ENCODE measurements at places on chromosomes 5 and 9.

GRCh38 chr5:77329664-77330430 is 119.4 kb downstream of the PDE8B start:
- no peak for DNase-seq

- no peak for DNase-seq
These were observed 294.4 kb downstream of the HINT1 start for GRCh38 chr5:130870691-130871090.

DNA sequence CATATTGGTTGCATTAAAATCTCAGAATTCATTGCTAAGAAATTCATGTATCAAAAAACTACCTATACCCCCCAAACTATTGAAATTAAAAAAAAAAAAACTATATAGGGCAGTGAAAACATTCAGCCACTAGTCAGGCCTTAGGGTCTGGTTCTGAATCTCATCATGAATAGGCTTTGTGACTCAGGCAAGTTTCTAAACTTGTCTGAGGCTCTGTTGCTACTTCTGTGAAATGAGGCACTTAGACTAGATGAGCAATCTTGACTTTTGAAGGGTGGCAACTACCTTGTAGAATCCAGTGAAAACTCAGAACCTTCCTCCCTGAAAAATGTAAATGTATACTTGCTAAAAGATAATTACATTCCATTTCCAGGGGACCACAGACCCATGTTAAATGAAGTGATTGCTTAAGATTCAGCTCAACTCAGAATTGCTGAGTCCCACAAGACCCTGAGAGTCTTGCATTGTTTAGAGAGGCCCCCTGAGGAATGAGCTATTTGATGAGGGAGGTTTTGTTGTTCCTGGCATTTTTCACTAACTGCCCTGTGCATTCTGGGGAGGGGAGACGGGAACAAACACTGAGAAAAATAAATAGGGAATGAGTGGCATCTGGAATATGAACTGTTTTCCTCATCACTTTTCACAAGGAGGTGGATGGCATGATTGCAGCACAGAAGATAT is 29.5 kb downstream of the RAI14 start:
- DNase-seq: no peak

DNA sequence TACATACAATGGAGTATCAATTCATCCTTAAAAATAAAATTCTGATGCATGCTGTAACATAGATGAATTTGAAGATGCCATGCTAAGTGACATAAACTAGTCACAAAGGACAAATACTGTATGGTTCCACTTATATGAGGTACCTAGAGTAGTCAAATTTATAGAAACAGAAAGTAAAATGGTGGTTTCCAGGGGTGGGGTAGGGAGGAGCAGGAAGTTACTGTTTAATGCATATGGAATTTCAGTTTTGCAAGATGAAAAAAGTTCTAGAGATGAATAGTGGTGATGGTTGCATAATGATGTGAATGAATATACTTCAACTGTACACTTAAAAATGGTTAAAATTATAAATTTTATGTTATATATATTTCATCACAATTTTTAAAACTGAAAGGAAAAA is 57.3 kb upstream of the FNIP1 start:
- no peak for DNase-seq

DNA sequence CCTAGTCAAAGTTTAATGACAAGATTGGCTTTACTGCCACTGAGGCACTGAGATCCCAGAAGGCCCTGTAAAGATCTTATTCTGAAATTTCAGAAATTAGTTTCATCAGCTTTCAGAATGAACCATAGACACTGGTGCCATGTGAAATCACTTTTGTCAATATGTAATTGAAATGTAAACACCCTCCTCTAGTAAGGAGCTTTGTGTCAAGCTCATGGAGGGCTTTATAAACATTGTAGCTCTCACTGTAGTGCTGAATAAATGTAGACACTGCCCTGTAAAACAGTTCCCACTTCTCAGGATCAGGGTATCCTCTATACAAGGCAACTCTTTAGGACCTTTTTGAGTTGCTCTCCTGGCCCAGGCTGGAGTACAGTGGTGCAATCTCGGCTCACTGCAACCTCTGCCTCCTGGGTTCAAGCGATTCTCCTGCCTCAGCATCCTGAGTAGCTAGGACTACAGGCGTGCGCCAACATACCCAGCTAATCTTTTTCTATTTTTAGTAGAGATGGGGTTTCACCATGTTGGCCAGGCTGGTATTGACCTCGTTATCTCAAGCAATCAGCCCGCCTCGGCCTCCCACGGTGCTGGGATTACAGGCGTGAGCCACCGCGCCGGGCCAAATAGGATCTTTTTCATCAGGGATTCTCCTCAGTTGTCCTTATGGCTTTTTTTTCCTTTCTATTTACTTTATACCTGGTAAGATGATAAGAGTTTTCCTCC is 1823.9 kb upstream of the CDH9 start:
- no peak for DNase-seq

DNA sequence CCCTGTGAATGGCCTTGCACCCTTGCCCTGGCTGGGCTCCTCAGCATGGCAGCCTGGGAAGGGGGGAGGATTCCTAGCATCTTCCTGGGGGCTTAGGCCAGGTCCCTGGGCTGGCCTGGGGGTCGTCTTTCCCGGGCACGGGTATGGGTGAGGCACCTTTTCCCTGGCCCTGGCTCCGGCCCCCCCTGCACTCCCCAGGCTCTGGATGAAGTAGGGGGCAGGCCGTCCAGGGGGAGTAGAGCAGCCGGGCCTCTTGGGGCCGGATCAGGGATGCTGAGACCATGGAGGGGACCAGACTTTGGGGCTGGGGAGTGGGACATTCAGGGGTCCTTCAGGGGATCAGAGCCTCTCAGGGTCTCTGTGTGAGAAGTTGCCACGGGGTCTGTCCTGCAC is 6.6 kb downstream of the RXRA start:
- DNase-seq: no peak

- no peak for DNase-seq
These were observed 18.8 kb upstream of the SLC6A3 start for GRCh38 chr5:1464096-1464446.

DNA sequence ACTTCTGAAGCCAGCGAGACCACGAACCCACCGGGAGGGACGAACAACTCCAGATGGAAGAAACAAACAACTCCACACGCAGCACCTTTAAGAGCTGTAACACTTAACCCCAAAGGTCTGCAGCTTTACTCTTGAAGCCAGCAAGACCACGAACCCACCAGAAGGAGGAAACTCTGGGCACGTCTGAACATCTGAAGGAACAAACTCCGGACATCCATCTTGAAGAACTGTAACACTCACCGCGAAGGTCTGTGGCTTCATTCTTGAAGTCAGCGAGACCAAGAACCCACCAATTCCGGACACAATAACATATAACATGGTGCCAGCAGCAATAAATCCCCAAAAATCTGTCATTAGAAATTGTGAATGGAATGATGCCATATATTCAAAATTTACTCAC is 180.9 kb downstream of the TLE1 start:
- no peak for DNase-seq

DNA sequence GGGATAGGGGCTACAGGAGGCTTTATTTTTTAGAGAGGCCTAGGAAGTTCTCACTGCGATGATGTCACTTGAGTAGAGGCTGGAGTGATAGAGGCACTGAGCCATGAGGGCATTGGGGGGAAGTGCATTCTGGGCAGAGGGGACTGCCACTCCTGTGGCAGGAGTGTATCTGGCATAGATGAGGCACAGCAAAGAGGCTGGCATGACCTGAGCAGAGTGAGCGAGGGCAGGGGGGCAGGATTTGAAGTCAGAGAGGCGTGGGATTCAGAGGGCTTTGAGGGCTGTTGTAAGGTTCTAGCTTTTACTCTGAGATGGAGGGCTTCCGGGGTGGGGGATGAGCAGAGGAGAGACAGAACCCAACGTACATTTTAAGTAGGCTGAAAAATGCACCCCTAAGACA is 91.9 kb upstream of the SH3PXD2B start:
- no peak for DNase-seq

DNA sequence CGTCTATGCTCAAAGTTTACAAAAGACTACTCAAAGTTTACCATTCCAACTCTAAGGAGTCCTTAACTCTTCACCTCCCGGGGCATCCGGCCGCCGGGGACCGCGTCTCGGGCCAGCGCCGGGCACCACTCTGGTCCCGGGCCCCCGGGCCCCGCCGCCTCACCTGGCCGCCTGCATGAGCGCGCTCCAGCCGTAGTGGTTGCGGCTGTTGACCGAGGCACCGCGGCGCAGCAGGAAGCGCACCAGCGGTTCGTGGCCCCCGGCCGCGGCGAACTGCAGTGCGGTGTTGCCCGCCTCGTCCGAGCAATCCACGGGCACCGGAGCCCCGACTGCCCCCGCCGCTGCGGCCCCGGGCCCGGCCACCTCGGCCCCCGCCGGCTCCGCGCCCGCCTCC is 388 bp downstream of the ANKS6 start:
- DNase-seq: no peak

DNA sequence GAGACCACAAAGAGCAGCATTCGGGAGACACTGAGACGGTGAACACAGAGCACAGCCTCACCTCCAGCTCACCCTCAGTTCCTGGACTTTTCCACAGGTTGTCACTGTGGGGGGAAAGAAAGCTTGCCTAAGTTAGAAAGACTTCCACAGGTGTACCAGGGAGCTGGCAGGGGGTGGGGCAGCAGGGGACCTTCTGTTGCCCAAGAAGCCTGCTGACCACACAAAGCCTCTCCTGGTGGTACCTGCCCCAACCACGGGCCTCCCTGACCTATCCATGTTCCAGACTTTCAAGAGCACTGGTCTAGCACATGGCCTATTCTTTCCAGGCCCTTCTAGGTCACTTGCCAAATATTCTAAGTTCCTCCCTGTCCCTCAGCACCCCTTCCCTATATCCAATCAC is 550.8 kb downstream of the BNC2 start:
- DNase-seq: no peak

DNA sequence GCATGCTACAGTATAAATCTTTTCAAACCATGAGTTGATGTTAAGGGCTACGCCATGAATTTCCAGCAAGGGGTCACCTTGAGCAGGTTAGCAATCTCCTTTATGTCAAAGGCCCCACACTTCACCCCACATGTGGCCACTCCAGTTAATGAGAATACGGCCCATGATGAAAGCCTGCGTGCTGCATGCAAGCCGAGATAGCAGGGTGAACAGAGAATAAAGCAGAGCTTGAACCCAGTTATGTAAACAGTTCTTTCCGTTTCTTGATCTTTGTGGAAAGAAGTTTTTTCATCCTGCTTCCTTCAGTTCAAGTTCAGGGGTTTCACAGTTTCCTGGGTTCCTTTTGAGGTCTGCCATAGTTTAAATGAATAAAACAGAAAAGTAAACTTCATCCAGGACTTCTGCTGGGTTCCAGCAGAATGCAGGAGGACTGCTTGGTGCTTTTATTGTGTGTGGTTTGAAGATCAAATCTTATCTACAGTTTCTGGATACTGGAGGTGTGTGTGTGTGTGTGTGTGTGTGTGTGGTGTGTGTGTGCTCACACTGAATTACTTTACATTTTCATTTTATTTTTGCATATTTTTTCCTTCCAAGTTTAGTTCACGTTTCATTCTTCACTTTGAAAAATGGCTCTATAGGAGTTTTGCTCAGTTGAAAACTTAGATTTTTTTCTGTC is 87.1 kb downstream of the HMHB1 start:
- DNase-seq: no peak

DNA sequence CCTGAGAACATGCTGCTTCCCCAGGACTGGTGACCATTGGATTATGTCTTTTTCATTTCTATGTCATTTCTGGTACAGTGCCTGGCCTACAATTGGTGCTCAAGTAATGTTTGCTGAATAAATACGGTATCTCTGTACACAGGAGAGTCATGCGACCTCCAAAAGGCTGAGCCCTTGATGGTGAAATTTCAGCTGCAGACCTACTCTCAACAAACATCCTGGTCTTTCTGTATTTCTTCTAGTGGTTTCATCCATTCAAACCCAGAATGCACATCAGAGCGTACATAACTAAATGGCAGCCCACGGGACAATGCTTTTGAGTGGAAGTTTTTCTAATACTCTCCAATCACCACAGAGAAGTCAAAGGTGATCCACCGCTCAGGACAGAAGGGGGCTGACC is 62.6 kb upstream of the RPS23 start:
- DNase-seq: no peak

- DNase-seq: no peak
These were observed 7.9 kb downstream of the WNT8A start for GRCh38 chr5:138091685-138092084.

GRCh38 chr5:14807471-14807870 is 64.1 kb downstream of the ANKH start:
- DNase-seq: no peak

- DNase-seq: no peak
These were observed 40.2 kb downstream of the SH3RF2 start for GRCh38 chr5:145976431-145977155.

GRCh38 chr5:149632311-149633251 is 51.3 kb downstream of the ARHGEF37 start:
- no peak for DNase-seq

DNA sequence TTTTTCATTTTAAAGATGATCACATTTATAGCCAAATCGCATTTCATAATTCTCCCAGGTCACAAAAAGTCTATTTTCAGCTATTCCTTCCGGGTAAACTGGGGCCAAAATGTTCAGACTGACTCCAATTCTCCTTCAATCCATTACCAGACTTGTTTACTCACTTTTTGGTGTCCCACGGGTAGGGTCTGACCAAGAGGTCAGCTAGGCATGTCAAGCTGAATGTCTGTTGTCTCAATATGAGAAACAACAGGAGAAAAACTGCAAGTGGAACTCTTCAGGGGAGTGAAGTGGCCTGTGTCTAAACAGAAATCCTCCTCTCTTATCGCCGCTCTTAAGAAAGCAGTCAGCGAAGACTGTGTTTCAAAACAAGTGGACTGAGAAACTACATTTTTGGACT is 171.3 kb downstream of the APBA1 start:
- no peak for DNase-seq

DNA sequence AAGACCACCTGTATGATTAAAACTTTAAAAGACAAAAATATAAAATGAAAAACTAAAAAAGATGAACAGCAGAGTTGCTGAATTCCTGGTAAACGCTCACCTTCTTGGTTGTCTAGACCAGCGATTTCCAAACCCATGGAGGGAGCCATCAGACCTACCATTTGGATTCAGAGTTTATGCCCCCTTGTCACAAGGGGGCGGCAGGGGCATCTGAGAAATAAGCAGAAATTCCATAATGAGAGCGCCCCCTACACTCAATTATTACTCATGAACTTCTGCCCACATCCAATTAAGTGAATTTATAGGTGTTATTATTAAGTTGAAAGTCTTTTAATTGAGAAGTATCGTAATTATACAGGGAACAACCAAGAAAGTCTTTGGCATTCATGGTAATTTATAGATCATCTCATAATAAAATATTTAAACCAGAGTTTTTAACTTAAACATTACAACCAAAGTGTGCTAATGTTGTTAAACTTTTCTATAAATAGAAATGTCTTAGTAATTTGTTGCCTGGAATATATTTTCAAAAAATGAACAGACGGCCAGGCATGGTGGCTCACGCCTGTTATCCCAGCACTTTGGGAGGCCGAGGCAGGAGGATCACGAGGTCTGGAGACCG is 35.2 kb upstream of the SPATA31C2 start:
- DNase-seq: no peak

All from effector memory CD4-positive, alpha-beta T cell (primary cell).